ENCODE measurements at places on chromosomes 11 and 22.

GRCh38 chr11:45176996-45177395, 30.6 kb downstream of the PRDM11 start:
- DNase-seq, result no peak

GRCh38 chr22:24510637-24511625, 15.8 kb downstream of the UPB1 start:
- no peak for DNase-seq

GRCh38 chr11:25734591-25735211, 597.2 kb upstream of the ANO3 start:
- no peak for DNase-seq

GRCh38 chr22:41530890-41531714, 13.2 kb downstream of the POLR3H start:
- no peak for DNase-seq

- DNase-seq, result no peak
Measured at GRCh38 chr11:2414616-2415015, 14.1 kb downstream of the TSSC4 start.

DNA sequence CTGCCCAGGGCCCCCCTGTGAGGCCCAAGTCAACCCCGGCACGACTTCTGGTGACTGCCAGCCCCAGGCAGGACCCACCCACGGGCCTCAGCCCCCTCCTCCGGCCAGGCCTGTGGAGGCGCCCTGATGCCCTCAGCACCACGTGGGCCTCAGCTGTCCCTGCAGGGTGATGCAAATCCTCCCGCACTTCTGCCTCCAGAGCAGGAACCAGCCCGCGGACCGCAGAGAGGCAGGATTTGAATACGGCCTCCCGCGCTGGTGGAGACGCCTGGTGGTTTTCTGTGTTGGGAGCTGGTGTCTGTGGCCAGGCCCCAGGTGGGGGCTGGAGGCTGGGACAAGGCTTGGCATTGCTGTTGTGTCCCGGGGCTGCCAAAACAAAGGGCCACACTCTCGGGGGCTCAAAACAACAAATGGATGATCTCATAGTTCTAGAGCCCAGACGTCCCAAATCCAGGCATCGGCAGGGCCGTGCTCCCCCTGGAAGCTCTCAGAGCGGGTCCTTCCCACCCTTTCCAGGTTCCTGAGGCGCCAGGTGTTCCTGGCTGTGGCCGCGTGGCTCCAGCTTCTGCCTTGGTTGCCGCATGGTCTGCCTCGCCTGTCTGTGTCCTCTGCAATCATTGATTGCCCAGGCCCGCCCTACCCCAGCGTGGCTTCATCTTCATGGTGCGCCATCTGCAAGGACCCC, 19.4 kb downstream of the TRPM5 start:
- no peak for DNase-seq

GRCh38 chr11:66818231-66818955, 24.8 kb upstream of the RCE1 start:
- no peak for DNase-seq

GRCh38 chr22:33757041-33757801, 163.1 kb downstream of the LARGE1 start:
- no peak for DNase-seq
